T-cell (primary cell): ENCODE measurements at places on chromosomes 5 and 9. TPM values are rescaled to one million over a fixed set of nuclear protein-coding genes. Genes with fewer than 3 reads are reported as not detected.

Gene SPINK1
- total RNA-seq, result 7.4 TPM

Gene CFAP77
- not detected for total RNA-seq

Gene SNCB
- total RNA-seq, result not detected

Gene SLC35A4
- total RNA-seq, result 72.4 TPM

Gene CD74
- 281 TPM for total RNA-seq

Gene CDKN2A
- 4.4 TPM for total RNA-seq

Gene ADRB2
- 7.2 TPM for total RNA-seq

Gene MED10
- 58.2 TPM for total RNA-seq

Gene FAM221B
- not detected for total RNA-seq

Gene ALDH7A1
- 1.6 TPM for total RNA-seq

Gene STKLD1
- total RNA-seq, result 0.70 TPM

Gene MATR3
- total RNA-seq, result 200 TPM

Gene CKMT2
- total RNA-seq, result 0.58 TPM

Gene MYOZ3
- not detected for total RNA-seq

Gene CNTRL
- 84.6 TPM for total RNA-seq

Gene MCC
- 8.0 TPM for total RNA-seq

Gene SLC34A1
- 0.13 TPM for total RNA-seq

Gene GLRA1
- total RNA-seq, result not detected

Gene KIF4B
- total RNA-seq, result not detected

Gene SH3PXD2B
- 0.50 TPM for total RNA-seq

Gene SPINK6
- total RNA-seq, result not detected

Gene EQTN
- not detected for total RNA-seq

Gene DRD1
- not detected for total RNA-seq

Gene FCHO2
- total RNA-seq, result 4.0 TPM

Gene ENC1
- total RNA-seq, result 2.7 TPM

Gene BTNL8
- total RNA-seq, result not detected

Gene RALGPS1
- 9.6 TPM for total RNA-seq

Gene BHMT
- not detected for total RNA-seq

Gene NSD1
- total RNA-seq, result 103 TPM

Gene JAKMIP2
- 5.7 TPM for total RNA-seq

Gene F12
- not detected for total RNA-seq

Gene MEGF10
- total RNA-seq, result 0.89 TPM

Gene PCDHGB2
- total RNA-seq, result 0.58 TPM

Gene PLPP7
- total RNA-seq, result not detected
